ENCODE measurements at places on chromosomes 3 and 15.

DNA sequence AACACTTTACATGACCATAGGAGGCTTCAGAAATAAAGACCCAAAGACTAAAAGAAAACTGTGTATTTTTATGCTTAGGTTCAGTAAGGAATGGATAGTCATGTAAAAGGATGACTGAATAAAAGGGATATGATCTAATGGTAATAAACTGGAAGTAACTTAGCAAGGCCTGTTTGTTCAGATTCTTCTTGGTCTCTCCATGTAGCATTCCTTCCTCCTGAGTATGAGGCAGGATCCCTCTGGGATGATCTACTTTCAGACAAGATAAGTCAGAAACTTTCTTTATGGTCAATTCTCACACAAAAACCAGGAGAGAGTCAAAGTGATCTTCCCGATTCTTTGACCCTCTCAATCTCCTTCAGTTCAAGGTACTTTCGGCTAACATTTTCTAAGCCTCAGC, 340.8 kb upstream of the DCBLD2 start:
- DNase-seq: no peak

- peak; percentile 58 for DNase-seq
Measured at GRCh38 chr3:16884748-16885592, at the start of gene PLCL2. Gene PLCL2 (plus strand): TSS chr3:16884955. CDS start chr3:16885040, 85 bp downstream.

GRCh38 chr3:107846279-107846852, 244.5 kb downstream of the CD47 start:
- no peak for DNase-seq

- DNase-seq: no peak
Measured at GRCh38 chr3:18900994-18901393, 247.3 kb upstream of the KCNH8 start.

DNA sequence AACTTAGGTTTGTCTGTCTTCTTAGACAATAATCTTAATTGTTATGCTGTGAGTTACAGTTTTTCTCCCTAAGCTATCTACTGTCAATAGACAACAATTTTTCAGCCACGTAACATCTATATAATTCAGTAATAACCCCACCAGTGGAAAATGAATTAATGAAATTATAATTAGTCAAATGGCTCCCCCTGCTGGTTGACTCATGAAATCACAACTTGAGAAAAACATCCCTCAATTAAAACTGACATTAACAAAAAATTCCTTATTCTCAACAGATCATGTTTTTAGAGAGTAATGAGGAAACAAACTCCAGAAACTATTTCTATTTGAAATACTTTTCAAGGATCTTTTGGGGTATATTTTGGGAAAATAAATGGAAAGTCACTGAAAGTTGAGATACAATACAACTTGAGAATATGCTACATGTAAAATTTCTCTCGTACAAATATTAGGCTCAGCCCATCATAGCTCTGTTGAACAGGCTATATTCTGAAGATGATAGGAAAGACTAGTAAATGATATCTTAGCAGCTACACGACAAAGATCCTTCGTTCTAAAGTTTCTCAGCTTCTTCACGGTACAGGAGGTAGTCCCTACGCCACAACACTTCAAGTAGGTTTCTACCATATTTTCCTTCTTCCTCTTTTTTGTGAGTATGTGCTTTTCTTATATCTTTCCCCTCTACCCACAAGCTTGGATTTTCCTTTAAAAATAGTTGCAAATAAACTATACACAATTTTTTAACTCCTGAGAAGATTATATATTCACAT, 20.7 kb downstream of the PPP1R2 start:
- no peak for DNase-seq

DNA sequence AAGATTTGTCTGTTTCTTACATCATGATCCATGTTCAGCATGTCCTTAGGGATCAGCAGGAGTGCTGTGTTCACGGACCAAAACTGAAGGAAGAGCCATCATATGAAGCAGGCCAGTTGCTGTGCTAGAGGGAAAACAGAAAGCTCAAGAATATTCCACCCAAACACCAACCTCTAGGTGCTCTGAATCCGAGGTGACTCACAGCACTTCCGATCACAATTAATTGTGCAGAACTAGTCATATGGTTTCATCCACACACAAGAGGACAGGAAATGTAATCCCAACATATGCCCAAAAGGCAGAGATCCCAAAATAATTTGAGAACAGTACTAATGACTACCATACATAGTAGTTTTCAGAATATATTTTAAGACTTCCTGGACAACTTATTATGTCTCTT, 257.9 kb upstream of the KCNH8 start:
- DNase-seq: no peak

DNA sequence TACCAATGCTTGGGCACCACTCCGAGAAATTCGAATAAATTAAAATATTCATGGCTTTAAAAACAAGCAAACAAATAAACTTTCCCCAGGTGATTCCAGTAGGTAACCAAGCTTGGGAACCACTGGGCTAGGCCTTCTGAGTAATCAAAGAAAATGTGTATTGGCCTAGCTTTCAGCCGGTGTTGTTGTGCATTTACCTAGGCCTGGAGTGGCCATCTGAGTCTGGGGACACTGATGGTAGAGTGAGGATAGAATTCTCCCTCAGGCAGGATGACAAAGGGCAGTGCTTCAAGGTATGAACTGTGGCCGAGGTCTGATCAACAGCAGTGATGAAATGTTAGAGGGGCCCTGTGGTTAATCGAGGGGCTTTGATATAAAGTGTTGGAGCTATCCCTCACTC, 440.5 kb downstream of the EPHB1 start:
- no peak for DNase-seq

DNA sequence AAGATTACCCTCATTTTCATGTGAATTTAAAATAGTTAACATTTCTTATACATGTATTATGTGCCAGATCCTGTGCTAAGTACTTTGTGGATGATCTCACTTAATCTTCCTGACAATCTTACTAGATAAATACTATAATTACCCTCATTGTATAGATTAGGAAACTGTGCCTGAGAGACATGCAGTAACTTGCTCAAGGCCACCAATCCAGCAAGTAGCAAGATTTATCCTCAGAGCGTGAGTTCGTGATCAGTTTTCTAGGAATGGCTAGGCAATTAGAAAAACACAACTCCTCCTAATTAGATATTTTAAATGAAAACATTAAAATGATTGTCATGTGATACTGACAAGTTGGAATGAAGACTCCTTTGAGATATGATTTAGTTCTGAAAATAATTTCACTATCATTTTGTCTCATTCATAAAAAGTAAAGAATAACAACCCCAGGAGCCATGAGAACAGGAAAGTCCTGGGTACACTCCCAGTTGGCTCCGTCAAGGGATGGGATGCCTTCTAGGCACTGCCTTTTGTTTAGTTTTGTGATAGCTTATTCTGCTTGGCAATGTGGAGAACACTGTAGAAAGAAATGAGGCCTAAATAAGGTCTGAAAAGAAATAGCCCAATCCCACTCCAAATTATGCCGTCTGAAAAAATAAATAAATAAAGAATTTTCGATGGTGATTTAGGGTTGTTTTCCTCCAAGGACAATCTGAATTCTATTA, 61.3 kb downstream of the FBN1 start:
- no peak for DNase-seq

DNA sequence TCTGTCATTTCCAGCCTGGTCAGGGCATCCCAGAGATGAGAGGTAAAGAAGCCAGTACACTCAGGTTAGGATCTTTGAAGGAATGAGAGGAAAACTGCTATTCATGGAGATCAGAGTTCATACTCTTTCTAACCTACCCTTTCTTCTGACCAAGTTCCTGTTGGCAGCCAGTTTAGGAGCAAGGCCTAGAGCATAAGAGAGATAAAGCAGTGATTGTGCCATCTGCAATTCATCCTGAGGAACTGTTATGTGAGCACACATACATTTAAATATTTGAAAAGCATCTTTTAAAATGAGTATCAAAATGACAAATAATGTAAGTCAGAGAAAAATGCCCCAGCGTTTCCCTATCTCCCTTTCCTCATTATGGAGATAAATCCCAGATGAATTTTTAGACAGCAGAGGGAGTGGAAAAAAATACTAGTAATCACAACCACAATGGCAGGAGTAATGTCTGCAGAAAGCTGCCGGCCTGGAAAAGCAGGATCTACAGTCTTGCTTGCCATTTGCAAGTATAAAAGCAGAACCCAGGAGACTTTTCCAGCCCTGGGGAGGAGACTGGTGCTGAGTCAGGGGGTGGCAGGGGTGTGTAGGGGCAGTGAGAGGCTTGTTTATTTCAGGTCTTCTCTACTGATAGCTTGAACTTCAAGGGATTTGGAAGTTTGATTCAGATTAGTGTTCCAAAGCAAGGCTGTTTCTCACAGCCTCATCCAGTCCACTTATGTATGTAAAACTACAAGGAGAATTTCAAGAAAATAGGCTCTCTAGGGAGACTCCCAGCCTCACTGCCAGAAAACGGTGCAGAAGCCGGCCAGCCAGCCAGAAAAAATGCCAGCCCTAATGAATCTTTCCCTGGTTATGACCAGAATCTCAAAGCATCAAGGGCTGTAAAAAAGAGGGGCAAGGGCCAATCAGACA, 1052.4 kb downstream of the TUSC7 start:
- DNase-seq: no peak

DNA sequence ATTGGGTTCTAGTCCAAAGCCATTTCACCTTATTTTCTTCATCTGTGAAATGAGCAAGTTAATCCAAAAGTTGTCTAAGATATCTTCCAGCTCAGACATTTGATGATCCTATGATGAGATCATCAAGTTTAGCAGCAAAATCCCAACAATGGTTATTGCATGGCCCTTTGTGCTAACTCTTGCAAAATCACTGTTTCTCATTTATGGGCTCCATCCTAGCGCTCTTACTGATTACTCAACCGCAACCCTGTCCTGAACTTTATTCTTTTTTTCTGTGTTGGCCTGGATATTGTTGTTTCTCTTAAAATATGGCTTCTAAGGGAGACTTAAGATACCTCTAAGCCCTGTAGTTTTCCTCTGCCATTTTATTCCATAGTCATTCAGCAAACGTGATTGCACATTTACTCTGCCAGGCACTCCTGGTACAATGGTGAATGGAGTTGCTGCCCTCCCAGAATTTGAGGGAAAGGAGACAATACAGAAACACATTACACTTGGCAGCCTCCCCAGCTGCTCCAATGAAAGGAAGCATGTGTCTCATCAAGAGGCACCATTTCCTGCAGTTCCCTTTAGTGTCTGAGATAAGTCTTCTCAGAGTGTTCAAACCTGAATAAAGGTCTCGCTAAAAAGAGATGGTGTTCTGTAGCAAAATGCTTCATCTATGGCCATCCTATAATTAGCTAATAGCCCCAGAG, 4.4 kb downstream of the GXYLT2 start:
- DNase-seq: no peak

DNA sequence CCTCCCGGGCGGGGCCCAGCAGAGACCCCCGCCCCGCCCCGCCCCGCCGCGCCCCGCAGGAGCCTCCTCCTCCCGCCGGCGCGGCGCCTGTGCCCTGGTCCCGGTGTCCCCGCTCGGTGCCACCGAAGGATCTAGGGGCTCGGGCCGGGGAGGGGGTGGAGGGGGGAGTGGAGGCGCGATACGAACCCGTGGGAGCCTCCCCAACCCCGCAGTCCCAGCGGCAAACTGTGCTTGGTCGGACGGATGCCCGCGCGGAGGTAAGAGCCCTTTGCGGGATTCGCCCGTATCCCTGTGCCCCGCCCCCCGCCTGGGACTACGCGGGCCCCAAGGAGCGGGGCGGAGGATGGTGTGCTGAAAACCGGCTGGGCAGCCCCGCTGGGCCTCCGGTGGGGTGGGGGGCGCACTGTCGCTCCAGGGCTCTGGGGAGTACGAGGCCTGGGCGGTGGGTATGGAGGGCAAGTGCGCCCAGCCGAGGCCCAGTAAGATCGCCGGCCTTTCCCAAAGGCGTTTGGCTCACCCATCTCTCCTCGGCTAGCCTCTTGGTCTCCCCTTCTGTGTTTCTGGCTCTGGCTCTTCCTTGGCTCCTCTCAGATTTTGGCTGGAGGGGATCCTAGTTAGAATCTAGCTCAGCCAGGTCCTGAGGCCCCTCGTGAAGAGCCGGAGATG, 65.6 kb upstream of the POLG start:
- DNase-seq: no peak

GRCh38 chr3:166283840-166284239, 446.6 kb upstream of the BCHE start:
- DNase-seq: no peak

GRCh38 chr3:178306432-178307115, 229.7 kb upstream of the KCNMB2 start:
- DNase-seq: no peak

GRCh38 chr3:64932666-64933342, 245.0 kb upstream of the ADAMTS9 start:
- DNase-seq: no peak

DNA sequence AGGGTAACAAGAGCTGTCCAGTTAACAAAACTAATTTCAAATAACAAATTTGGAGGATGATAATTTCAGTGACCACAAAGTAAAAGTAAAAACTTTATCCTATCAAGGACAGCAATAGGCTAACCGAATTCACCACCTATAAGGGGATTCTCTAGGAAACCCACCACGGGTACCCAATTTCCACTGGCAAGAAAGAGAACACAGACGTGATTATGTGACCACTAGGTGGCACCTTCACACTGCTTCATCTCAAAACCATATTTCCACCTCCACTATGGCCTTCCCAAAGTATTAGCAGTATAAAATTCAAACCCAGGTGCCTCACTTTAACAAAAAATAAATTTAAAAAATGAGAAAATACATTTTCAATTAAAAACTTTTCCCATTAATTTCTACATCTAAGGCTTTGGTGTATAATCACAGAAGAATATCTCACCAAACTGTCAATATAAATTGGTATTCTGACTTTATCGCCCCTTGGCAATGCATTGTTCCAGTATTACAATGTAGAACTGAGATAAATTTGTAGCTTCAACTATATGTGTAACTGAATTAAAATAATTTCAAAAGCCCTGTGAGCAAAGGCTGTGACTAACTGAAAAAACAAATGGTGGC, 96.5 kb downstream of the FSIP1 start:
- no peak for DNase-seq

- DNase-seq: peak; percentile 30
Measured at GRCh38 chr3:53044711-53045517, 959 bp downstream of the SFMBT1 start.

GRCh38 chr3:148697306-148698189, at the start of gene AGTR1:
Gene AGTR1 (plus strand): TSS chr3:148697903. CDS start chr3:148741036, 43,133 bp downstream.
- DNase-seq: no peak

GRCh38 chr3:197828-198491, 1.4 kb downstream of the CHL1 start:
- DNase-seq: no peak

DNA sequence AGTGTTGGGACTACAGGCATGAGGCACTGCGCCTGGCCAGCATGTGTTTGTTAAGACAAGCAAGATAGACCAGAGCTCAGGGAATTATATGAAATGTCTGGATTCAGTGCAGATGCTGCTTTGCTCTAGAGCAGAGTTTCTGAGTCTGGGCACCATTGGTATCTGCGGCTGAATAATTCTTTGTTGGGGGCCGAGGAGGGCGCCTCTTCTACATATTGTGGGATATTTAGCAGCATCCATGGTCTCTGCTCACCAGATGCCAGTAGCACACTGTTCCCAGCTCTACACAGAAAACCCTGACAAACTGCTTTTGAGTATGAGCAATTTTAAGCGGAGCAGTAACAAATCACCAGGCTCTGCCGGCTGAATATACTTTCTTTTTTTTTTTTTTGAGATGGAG, 3.6 kb upstream of the LDHAL6B start:
- no peak for DNase-seq

- DNase-seq: no peak
Measured at GRCh38 chr3:124492824-124493223, 237.4 kb upstream of the UMPS start.

Data from effector CD8-positive, alpha-beta T cell (primary cell).